ENCODE measurements at places on chromosomes 6 and 20.

GRCh38 chr6:24931718-24932691 lies 3.8 kb downstream of the RIPOR2 start:
- peak; percentile 21 for DNase-seq

GRCh38 chr20:33812152-33812849 lies 1.2 kb downstream of the CHMP4B start:
- peak; percentile 62 for DNase-seq

DNA sequence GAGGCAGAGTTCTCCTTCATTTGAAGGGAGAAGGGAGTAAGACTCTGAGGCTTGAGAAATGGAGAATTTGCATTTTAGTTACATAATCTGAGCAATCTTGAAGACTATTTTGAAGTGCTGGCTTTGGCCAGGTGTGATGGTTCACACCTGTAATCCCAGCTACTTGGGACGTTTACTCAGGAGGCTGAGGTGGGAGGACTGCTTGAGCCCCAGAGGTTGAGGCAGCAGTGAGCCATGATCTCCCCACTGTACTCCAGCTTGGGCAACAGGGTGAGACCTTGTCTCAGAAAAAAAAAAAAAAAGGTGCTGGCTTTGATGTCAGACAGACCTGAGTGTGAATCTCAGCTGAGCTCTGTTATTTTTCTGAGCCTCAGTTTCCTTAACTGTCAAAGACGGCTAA lies 12.4 kb upstream of the ARMC12 start:
- DNase-seq: no peak

- no peak for DNase-seq
Observed at GRCh38 chr20:31747640-31748039, 8.6 kb downstream of the TPX2 start.

- DNase-seq: no peak
Observed at GRCh38 chr20:57240581-57241362, 25.7 kb downstream of the BMP7 start.

DNA sequence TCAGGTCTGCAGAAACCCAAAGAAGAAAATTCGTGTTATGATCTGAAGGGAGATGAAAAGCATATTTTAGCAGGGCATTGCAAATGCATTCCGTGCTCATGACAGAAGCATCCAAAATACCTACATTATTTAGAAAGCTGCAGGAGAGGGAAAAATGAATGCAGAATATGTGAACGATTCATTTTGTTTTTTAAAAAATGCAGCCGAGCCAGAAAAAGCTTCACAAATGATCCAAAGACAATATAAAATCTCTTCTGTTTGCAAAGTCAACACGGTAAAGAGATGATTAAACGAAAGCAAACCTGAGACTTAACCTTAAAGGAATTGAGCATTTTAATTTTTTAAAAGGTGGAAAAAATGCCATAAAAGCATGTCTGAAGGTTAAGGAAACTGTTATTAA lies 136.1 kb upstream of the SULF2 start:
- DNase-seq: no peak

DNA sequence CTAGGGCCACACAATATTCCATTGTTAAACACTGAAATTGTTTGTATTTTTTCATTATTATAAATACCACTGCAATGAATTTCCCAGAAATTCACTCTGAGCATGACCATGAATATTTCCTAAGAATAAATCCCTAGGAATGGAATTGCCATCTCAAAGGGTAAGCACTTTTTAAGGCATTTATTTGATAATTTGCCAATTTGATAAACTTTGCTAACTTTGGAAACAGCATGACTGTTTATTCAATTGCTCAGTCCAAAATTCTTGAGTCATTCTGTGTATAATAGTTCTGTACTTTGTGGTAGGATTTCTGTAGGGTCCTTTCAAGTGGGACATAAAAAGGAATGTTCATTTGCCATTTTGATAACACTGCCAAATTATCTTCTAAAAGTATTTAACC lies 44.2 kb upstream of the TOX2 start:
- DNase-seq: no peak

- DNase-seq: no peak
Observed at GRCh38 chr6:139149383-139149782, 14.5 kb downstream of the HECA start.

DNA sequence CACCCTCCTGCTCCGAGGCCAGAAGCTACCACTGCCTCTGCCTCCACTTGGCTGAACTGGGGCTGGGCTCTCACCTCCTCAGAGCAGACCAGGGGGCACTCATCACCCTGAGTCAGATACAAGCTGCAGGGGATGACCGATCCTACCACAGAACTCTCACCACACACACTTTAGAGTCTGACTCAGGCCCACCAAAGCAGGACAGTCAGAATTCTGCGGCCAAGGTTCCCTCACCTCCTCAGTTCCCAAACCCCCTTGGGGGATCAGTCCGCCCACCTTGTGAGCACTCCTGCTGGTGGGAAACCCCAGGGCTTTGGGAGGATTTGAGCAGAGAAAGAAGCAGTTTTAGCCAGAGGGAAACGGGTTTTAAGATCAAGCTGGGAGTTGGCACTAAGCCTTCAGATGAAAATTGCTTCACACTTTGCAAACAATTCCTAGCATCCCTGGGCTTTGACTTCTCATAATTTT lies 587.8 kb upstream of the JAG1 start:
- DNase-seq: no peak

DNA sequence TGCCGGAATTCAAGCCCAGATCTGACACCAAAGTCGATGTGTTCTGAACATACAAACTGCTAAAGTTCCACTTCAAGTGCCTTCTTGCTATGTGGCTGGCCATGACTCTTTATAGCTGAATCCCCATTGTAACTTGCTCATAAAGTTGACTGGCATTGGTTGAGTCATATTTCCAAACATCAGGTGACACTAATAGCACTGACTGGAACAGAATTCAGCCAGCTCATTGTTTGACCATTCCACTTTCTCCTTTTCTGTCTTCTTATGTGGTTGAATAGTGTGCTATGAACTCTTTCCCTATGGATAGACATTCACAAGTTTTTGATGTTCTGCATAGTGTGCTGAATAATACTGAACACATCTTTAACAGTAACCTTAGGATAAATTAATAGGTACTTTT lies 266.2 kb upstream of the ZFP64 start:
- DNase-seq: no peak

- peak; percentile 42 for DNase-seq
Observed at GRCh38 chr20:32018269-32019155, 8.3 kb downstream of the CCM2L start.

DNA sequence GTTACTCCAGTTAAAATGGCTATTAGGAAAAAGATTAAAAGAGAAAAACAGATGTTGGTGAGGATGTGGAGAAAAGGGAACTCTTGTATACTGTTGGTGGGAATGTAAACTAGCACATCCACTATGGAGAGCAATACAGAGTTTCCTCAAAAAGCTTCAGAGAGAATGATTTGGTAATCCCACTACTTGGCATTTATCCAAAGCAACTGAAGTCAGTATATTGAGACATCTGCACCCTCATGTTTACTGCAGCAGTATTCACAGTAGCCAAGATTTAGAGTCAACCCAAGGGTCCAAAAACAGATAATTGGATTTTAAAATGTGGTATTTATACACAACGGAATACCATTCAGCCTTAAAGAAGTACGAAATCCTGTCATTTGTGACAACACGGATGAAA lies 469.5 kb downstream of the QKI start:
- DNase-seq: peak; percentile 32

DNA sequence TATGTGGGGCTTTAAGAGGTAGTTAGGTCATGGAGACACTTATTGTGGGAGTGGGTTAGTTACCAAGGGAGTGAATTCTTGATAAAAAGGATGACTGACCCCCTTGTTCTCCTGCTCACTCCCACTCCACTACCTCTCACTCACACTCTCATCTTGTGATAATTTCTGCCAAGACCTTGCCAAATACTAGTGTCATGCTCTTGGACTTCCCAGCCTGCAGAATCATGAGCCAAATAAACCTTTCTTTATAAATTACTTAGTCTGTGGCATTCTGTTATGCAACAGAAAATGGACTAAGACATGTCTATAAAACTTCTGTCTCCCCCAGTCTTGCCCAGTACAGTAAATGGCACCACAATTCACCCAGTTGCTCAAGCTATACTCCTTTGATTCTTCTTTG lies 93.3 kb downstream of the COL21A1 start:
- DNase-seq: no peak

DNA sequence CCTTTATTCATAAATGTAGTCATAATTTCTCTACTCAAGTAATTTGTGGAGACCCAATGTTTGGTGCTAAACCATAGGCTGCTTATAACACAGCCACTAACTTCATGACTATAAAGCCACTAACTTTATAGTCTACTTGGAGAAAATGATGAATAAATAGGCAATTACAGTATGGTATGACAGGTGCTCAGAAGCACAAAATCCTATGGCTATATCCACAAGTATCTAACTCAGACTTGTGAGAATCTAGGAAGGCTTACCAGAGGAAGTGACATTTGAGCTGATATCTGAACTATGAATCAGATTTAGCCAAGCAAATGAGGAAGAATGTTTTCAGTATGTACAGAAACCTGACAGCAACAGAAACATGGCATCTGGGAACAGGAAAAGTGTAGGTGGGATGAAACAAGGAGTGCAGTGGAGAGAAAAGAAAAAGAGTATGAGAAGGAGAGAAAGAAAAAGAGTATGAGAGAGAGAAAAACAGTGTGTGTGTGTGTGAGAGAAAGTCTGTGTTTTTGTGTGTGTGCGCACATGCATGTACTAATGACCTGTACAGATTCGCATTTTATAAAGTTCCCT lies 59.9 kb downstream of the REV3L start:
- DNase-seq: peak; percentile 27

- peak; percentile 29 for DNase-seq
Observed at GRCh38 chr6:2081155-2082138, 164.0 kb downstream of the GMDS start.

Data from hematopoietic multipotent progenitor cell treated with erythropoietin and hydrocortisone succinate and interleukin-3 and kit ligand, for 4 days (in vitro differentiated cells).